ENCODE measurements at places on chromosomes 11 and 22.

DNA sequence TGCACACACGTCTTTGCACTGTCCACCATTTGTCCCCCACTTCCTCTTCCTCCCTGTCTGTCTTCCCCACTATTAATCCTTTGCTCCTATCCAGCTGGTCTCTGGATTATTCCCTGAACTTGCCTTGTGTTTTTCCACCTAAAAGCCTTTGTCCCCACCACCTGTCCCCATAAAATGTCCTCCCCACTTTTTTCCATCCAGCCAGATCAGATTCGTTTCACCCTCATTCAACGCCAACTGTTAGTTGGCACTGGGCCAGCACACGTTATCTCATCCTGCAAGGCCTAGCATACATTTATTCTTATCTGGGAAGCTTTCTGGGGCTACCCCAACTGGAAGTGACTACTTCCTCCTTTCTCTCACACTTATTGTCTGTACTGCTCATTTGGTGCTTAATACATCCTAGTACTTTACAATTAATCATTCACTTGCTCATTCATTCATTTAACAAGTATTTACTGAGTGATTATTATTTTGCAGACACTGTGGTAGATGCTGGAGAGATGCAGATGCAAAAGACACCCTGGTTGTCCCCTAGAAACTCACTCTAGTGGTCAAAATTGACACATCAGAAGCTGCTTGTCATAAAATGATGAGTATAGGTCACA is 96.2 kb downstream of the RASSF10 start:
- no peak for DNase-seq

GRCh38 chr11:18790883-18791206 is 753 bp downstream of the PTPN5 start:
- DNase-seq, result no peak

DNA sequence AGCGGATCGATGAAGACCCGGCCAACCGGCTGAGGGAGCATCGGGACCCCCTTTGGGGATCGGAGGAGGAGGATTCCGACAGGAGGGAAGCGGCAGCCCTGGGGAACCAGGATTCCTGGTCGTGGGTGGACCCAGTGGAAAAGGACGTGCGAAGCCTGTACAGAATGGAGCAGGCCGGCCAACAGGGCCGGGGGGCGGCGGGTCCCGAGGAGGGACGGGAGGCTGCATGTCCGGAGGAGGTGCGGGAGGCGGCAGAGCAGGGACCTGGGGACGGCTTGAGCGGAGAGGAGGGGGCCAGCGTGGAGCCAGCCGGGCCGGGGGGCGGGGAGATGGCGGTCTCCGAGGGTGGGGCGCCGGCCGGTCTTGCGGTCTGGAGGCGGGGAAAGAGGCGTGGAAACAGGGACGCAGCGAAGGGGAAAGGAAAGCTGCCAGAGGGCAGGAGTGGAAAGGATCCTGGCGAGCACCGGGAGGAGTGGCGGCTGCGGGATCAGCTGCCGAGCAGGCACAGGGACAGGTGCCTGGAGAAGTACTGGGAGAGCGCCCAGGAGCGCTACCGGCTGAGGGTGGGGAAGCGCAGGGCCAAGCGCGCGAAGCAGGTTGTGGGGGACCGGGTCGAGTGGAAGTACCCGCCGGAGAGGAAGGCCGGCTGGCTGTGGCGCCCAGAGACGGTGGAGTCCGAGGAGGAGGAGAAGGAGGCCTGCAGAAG is at the start of gene ANO5:
TSS of gene ANO5 (plus strand) at position 444 of the 706 bp plus-strand sequence. CDS start 408 bp downstream, outside the sequence.
- DNase-seq, result no peak

- no peak for DNase-seq
Observed at GRCh38 chr11:75766443-75767227, 1.9 kb upstream of the DGAT2 start.

DNA sequence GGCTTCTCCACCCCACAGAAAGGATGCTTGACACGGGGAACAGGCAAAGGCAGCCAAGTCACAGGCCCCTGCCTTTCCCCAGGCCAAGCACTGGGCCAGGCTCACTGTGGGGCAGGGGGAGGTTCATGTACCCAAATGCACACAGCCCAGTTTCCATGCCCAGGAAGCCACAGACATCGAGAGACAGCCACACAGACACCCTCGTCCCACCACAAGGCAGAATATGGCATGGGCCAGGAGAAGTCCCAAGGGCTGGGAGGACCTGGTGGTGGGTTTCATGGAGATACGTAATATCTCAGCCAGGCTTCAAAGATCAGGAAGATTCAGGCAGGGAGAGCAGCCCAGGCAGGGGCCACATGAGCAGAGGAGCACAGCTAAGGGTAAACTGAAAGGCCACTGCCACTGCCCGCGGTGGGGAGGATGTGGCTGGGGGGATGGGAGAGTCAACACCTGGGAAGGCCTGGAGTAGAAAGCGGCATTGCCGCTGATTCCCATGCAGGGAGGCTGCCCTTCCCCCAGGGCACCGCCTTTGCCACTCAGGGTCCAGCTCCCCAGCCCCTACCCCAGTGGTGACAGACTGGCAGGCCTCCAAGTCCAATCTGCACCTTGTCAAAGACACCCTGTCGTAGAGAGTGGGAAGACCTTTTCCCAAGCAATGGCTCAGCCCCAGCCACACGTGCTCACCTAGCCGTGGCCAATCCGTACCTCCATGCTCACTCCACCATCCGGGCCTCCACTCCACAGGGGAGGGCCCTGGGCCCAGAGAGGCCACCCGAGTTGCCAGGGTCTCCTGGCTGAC is 2.4 kb upstream of the MFNG start:
- DNase-seq, result no peak
